ENCODE measurements at places on chromosomes 2 and 18.
A peak's percentile ranks its signal among the peaks of the same experiment; 100 is the strongest.

- DNase-seq, result no peak
Observed at GRCh38 chr2:28546242-28546641, 50.4 kb downstream of the PLB1 start.

GRCh38 chr2:137826373-137827372, 137.6 kb upstream of the HNMT start:
- no peak for DNase-seq

DNA sequence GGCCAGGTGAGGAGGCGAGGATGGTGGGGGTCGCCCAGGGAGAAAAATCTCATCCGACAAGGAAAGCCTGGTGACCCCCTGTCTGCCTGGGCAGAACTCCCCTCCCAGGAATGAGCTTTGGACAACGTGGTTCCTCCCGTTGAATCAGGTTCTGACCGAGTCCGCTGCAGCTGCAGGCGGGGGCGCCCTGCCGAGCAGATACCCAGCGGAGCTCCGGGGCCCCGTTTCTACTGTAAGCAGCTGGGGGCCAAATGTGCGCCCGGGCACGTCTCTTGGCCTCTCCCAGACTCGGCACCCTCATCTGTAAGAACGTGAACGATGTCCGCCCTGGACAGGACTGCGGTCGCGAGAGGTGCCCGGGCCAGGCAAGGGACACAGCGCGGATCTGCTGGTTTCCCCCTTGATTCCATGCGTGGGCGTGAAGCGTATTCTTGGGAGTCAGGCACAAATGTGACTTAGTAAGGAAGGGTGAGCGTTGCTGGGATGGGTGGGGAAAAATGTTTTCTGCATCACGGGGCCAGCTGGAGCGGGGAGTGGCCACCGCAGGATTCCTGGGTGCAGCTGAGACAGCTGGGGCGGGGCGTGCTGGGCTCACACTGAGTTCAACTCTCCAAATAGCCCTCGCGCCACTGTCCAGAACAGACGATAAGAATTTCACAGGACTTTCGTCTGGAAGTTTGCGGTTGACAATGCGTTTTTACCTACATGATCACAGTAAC, 20.2 kb upstream of the TUBB6 start:
- DNase-seq, result no peak

DNA sequence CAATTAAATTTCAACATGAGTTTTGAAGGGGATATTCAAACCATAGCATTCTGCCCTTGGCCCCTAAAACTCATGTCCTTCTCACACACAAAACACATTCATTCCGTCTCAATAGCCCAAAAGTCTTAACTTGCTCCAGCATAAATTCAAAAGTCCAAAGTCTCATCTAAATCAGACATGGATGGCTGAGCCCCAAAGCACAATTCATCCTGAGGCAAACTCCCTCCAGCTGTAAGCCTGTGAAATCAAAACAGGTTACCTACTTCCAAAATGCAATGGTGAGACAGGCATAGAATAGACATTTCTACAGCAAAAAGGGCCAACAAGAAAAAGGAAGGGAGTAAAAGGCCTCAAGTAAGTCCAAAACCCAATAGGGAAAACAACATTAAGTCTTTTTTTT, 245.8 kb downstream of the TTC32 start:
- DNase-seq, result no peak

DNA sequence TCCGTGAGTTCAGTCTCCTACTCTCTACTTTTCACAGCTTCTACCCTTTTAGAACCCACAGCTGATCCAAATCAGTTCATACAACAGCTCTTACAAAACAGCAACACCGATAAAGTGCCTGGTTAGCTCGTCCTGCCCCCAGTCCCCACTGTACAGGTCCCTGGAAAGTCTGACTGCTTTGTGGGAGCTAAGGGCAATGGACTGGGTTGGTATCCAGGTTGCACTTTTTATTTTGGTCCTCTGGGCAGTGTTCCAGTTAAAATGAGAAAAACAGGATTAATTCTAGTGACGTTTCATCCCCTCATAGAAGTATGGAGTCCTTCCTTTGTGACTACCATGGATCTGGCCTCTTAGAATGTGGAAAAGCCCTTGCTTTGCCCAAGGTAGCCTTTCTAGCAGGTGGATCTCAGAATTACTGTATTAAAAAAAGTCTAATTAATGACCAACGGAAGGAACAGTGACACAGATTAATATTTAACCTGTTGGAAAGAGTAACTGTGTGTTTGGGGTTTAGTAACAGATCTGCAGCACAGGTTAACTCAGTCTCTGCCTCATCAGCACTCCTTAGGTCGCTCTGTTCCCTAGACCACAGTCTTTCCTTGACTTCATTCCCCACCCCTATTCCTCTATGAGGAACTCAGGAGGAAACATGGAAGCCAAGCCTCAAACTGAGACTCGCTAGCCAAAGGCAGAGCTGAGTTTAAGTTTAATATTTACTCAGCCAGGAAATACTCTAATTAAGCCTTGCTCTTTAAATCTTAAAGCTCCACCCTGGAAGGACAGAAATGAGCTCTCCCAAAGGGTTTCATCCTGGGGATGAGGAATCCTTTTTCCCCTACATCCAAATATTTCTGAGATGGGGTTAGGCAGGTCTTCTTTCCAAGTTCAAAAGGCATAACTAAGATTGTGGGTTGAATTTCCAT, 52.8 kb upstream of the ITGA6 start:
- no peak for DNase-seq

- no peak for DNase-seq
Observed at GRCh38 chr2:240234503-240234951, 94.1 kb upstream of the OTOS start.

- DNase-seq, result no peak
Observed at GRCh38 chr2:102061962-102062795, 70.4 kb downstream of the IL1R2 start.

GRCh38 chr2:11784747-11785610, 38.5 kb downstream of the LPIN1 start:
- DNase-seq, result peak; percentile 29

GRCh38 chr2:166417669-166418068, 41.9 kb upstream of the SCN9A start:
- no peak for DNase-seq

GRCh38 chr2:232876161-232876977, 6.3 kb downstream of the SNORC start:
- no peak for DNase-seq

DNA sequence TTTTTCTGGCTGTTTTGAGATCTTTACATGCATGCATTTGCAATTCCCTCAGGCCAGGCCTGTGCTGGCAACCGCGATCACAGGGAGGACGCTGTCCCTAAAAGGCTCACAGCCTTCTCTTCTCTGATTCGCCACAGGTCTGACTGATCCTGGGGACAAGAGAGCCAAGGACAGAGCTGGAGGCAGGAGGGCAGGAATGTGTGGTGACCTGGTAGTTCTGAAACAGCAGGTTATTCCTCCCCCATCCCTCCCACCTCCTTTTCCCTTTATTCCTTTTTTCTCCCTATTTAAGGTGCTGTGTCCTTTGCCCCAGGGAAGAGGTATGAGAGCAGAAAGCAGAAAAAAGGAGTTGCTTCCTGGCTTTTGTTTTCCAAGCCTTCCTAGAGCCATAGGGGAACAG, 21.9 kb downstream of the TMEM177 start:
- DNase-seq, result no peak

GRCh38 chr18:2777241-2777640, 69.6 kb upstream of the EMILIN2 start:
- no peak for DNase-seq

- DNase-seq, result no peak
Observed at GRCh38 chr2:38125842-38126241, 49.9 kb upstream of the CYP1B1 start.

DNA sequence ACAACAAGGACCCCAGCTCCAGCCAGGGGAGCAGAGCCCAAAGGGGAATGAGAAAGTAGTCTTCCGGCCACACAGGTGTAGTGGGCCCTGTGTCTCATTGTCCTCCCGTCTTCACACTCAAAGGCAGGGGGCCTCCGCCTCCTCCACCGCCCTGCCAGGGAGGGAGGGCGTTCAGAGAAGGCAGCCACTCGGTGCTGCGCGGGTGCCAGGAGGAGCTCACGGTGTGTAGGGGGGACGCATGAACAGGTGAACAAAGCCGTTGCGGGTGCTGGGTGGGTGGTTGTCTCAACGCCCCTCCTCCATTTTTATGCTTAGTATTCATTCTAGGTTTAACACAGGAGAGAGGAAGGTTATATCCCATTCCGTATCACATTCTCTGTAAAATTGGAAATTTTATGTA, 36.7 kb downstream of the SH3BP4 start:
- DNase-seq, result no peak

GRCh38 chr2:217305882-217306281, 446.0 kb upstream of the TNP1 start:
- DNase-seq, result no peak

Data from activated effector memory CD4-positive, alpha-beta T cell treated with Interleukin-2 at 50 U/mL for 16 hours (primary cell).